ENCODE measurements at places on chromosomes 2 and 18. TPM values are rescaled to one million over a fixed set of nuclear protein-coding genes. Genes with fewer than 3 reads are reported as not detected.

The PLA2R1 gene
- not detected for total RNA-seq

The CFAP65 gene
- total RNA-seq: not detected

The INPP5D gene
- total RNA-seq: 119 TPM

The CAPN14 gene
- total RNA-seq: 0.15 TPM

The ANKRD62 gene
- total RNA-seq: not detected

The CCDC141 gene
- total RNA-seq: 16.8 TPM

The TMEM163 gene
- 0.19 TPM for total RNA-seq

The CDCA7 gene
- total RNA-seq: 1.9 TPM

The ECEL1 gene
- not detected for total RNA-seq

The REG3G gene
- total RNA-seq: 0.38 TPM

The TXNDC2 gene
- total RNA-seq: not detected

The SMYD1 gene
- total RNA-seq: not detected

The DSEL gene
- 0.72 TPM for total RNA-seq

The AKAIN1 gene
- not detected for total RNA-seq

The SLC40A1 gene
- total RNA-seq: 34.3 TPM

The AGXT gene
- 0.76 TPM for total RNA-seq

The SH3BP4 gene
- total RNA-seq: 0.35 TPM

The DSG1 gene
- total RNA-seq: not detected

The WNT10A gene
- 4.1 TPM for total RNA-seq

The CLIP4 gene
- 38.4 TPM for total RNA-seq

The HAUS1 gene
- total RNA-seq: 16.7 TPM

The IMPA2 gene
- 12.2 TPM for total RNA-seq

The SLC19A3 gene
- total RNA-seq: not detected

The SNORC gene
- 2.7 TPM for total RNA-seq

Measured in T-cell (primary cell).